Stimulated activated CD4-positive, alpha-beta T cell treated with anti-CD3 and anti-CD28 coated beads, Interleukin-15, amount 100 ng/mL, for 1 hour (primary cell): ENCODE measurements at places on chromosomes 7 and 10.

DNA sequence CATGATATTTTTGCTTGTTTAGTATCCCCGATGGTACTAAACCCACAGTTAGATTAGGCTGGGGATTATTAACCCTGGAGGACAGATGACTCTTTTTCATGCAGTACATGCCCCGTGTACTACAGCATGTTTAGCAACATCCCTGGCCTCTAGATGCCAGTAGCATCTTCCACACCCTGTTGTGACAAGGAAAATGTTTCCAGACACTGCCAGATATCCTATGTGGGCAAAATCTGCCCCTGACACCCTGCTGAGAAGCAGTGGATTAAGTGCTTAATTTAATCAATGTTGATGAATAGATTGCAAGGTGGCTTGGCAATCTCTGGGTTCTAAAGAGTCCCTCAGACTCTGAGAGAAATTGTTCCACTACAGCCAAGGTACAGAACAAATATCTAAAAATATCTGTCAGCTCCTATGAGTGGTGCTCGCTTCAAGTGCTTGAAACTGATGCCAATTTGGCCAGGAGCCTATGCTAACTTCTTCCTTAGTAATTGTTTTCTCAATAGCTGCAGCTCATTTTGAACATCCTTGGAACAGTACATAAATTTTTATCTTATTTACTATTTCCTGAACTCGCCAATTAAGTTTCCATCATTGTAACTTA, 247.0 kb downstream of the SORCS1 start:
- no peak for DNase-seq

GRCh38 chr10:93871671-93872204, 22.0 kb upstream of the SLC35G1 start:
- no peak for DNase-seq

DNA sequence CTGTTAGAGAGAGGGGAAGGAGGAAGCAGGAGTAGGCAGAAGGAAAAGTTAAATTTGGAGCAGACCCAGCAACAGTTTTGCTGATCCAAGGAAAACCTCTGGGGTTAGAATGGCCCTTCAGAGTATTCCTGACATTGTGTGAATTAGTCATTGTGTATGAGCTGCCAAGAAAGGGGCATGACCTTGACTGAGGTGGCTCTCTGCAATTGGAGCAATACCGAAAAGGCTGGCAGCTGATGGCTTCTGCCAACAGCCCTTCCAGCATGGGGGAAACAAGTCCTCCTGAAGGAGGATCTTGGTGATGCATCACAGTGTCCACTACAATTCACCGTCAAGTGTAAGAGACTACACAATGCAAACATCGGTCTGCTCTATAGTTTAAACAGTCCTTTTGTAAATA, 20.6 kb upstream of the WASL start:
- DNase-seq = no peak

DNA sequence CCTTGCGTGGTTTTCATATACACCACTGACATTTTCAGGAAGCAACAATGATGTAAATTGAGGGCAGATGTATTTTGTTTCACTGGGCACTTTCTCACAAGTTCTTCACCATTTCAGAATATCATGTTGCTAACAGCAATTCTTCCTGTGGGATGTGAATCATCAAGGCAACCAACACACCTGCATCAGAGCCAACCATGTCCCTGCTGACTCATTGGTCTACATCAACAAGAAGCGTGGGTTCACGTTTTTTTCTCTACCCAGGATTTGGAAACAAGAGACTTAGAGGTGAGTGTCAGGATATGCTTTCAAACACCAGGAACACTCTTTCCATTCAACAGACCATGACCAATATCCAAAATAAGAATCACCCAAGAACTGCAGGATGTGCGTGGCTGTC, 203.9 kb downstream of the TEX36 start:
- no peak for DNase-seq

- no peak for DNase-seq
Measured at GRCh38 chr7:128703609-128704241, 31.6 kb downstream of the GARIN1A start.

DNA sequence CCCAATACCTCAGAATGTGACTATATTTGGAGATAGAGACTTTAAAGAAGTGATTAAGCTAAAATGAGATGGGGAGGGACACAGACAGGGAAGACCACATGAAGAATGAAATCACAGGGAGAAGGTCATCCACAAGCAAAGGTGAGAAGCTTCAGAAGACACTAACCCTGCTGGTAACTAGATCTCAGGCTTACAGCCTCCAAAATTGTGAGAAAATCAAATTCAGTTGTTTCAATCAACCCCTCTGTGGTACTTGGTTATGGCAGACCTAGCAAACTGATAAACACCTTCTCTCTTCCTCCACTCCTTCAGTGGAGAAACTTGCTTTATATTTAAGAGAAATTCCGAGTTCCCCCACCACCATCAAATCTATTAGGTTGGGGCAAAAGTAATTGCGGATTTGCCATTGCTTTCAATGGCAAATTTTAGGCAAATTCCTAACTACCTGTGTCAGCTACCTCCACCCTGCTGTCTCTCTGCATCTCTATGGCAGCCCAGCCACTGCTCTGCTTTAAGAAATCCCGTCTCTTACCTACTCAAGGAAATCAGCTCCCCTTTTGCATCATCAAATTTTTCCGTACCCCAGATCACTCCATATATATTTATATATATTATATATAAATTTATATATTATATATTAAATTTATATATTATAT, 38.2 kb downstream of the SEMA3E start:
- no peak for DNase-seq

GRCh38 chr7:64625114-64626082, 40.5 kb upstream of the ZNF107 start:
- no peak for DNase-seq
